NCI-H446 (cell line): ENCODE measurements at places on chromosomes 11 and 22.
A peak's percentile ranks its signal among the peaks of the same experiment; 100 is the strongest.

GRCh38 chr11:4393209-4393857, at the start of gene TRIM21:
Gene TRIM21 (minus strand): TSS chr11:4393702. CDS start chr11:4390409, 3,293 bp downstream.
- peak; percentile 33 for DNase-seq

- DNase-seq = no peak
These were observed 1.0 kb downstream of the REXO2 start for GRCh38 chr11:114440121-114440860.

- no peak for DNase-seq
These were observed 34.5 kb downstream of the GNB1L start for GRCh38 chr22:19819911-19820879.

DNA sequence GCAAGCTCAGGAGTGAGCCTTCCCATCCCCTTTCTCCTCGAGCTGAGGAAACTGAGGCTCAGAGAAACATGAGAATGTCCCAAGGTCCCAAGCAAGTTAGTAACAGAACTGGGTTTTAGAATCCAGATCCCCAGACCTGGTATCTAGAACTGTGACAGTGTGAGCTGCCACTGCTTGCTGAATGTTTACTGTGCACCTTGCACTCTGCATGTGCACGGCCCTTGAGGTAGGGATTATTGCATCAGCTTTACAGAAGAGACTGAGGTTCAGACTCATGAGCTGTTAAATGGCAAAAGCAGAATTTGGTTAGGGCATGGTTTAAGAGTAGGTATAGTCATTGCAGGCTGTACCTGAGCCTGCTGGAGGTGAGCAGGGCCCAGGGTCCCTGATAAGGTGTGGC, 3.8 kb upstream of the MPPED1 start:
- DNase-seq = no peak

DNA sequence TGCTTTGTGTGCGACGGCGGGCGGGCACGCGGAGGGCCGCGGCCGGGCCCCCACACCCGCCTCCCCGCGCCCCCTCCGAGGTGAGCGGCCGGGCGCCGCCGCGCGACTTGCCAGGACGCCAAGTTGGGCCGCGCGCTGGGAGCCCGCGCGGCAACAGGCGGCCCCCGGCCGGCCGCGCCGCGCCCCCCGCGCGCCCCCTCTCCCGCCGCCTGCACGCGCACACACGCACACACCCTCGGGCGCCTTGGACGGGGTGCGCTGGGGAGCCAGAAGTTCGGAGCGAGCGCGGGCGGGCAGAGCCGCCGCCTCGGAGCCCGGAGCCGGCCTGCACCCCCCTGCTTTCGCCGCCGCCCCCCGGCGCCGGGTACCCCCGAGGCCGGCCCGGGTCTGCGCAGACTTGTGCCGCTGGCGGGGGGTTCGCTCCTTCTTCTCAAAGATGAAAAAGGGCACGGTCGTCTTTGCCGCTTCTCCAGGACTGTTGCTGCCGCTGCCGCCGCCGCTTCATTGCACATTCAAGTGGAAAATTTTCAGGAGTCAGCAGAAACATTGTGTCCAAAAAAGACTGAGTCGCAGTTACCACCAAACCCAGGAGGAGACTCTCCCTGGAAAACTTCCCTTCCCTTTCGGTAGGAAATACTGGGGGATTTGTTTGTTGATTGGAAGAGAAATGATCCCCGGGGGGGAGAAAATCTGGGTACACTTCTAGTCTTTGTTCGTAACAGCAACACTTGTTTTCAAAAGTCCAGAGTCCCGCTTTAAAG, 895 bp downstream of the TEAD1 start:
- DNase-seq = peak; percentile 68

- no peak for DNase-seq
These were observed 24.9 kb upstream of the LMO2 start for GRCh38 chr11:33916736-33917135.

DNA sequence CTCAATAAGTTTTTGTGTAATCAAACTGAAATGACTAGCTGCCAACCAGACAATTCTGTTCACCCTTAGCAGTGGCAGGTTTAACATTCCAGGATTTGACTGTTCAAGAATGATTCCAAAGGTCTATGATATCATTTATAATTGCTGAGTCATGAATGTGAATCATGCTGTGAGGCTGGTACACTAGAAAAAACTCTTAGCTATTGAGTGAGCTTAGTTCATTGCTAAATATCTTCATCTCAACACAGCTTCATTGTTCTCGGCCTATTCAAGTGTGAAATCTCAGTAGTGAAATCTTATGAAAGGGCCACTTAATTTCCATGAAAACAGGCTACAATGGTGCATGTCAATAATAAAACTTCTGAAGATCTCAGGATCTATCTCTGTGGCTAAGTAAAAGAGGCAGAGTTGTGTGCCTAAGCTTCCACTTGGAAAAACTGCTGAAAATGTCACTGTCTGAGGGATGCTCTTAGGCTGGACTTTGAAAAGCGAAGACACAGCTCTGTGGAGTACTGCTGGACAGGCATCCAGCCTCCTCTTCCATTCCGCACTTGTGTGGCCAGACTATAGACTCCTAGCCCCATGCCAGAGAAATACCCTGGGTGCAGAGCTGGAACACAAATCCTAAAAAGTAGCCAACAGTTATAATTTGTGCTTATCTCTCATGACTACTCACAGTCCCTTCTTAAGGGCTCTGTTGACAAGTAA, 12.8 kb downstream of the AQP11 start:
- DNase-seq = no peak

- no peak for DNase-seq
These were observed 28.3 kb upstream of the SOX10 start for GRCh38 chr22:38012604-38013072.

- no peak for DNase-seq
These were observed 260.6 kb downstream of the SOX6 start for GRCh38 chr11:16095756-16096155.

DNA sequence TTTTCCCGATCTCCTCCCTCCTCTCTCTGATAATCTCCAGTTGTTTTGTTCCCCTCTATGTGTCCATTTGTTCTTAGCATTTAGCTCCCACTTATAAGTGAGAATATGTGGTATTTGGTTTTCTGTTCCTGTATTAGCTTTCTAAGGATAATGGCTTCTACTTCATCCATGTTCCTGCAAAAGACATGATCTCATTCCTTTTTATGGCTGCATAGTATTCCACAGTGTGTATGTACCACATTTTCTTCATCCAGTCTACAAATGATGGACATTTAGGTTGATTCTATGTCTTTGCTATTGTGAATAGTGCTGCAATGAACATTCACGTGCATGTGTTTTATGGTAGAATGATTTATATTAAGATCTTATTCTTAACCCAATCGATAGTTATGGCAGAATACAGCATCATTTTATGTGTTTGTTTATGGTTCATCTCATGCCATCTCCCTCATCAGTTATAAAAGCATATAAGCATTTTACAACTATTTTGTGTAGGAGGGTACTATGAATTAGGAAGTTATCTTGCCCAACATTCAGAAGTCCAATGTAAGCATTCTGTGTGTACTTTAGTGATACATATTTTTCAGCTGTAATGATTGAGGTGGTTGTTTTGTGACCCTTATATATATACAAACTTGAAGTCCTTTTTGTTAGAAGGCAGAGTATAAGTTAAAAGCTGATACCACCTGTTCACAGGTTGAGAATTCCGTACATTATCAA, 3.2 kb downstream of the MS4A3 start:
- no peak for DNase-seq

DNA sequence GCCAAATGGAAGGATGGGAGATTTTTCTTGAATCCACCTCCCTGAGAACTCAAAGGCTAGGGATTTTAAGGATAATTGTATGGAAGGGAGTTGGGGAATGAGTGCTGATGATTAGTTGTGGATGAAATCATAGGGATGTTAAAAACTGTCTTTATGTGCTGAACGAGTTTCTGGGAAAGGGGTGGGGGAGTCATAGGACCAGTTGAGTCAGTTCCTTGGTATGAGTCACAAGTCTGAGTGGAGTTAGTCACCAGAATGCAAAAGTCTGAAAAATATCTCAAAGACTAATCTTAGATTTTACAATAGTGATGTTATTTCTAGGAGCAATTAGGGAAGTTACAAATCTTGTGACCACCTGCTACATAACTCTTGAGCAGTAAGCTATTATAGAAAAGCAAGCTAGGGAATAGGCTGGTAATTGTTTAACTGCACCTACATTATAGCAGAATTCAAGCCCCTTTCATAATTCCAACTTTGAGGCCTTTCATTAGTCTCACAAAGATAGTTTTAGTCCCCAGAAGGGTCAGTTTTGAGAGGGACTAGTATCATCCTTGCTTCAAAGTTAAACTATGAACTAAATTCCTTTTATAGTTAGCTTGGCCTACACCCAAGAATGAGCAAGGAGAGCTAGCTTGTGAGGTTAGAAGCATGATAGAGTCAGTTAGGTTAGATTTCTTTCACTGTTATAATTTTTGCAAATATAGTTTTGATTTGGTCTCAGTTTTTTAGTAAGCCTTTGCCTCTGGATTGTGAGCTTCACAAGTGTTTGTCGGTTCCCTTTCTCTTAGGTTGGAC, 668.0 kb downstream of the ETS1 start:
- no peak for DNase-seq

- DNase-seq = no peak
These were observed 10.1 kb downstream of the SIGIRR start for GRCh38 chr11:404551-405264.

GRCh38 chr11:43921561-43922294, 20.7 kb upstream of the C11orf96 start:
- no peak for DNase-seq

DNA sequence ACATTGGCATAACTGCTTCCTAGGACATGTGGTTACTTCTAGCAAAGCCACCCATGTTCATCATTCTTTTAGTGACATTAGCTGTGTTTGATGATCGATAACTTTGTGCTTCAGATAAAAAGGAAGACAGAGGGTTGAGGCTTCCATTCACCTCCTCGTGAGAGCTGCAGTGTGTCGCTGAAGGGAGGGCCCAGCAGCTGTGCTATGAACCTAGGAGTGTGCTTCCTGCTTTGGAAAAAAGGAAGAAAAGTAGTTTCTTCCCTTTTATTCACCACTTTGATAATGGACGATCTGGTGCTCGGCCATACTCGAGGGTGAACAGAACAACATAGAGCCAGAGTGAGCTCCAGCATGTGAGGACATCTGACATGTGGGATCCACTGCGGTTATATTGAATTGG, 6.1 kb upstream of the RFPL2 start:
- no peak for DNase-seq

DNA sequence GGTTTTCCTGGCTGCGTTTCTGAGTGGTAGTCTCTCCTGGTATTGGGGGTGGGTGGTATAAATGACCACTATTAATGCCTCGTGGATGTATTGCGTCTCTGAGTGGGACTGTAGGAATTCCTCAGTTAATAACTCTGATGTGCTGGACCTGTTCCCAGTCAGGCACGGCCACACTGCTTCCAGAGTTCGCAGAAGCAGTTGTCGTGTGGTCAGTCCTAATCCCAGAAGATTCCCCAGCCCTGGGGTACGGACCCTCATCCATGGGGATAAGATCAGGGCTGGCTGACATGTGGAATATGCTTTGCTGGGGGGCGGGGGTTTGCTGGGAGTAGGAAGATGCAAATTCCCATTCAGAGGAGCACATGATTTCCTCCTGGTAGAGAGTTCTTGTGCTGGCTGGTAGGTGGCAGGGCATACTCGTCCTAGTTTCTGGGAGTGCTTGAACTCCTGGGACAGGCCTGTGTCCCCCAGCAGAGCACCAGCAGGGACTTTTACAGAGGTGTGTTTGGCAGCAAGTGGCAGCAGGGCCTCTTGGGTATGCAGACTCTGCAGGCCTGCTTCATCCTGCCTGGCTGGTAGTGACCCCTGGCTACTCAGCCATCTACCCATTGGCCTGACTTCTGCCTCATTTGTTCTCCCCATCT, 157.4 kb downstream of the NAV2 start:
- DNase-seq = no peak

GRCh38 chr22:50473855-50474671, 772 bp downstream of the SBF1 start:
- DNase-seq = no peak
